Cardiac muscle cell (in vitro differentiated cells and primary cell): ENCODE measurements at places on chromosomes 3 and 15. TPM values are rescaled to one million over a fixed set of nuclear protein-coding genes. Genes with fewer than 3 reads are reported as not detected.
A peak's percentile ranks its signal among the peaks of the same experiment; 100 is the strongest.

The EFHB gene
- total RNA-seq, result 0.15 and 1.0 TPM in 2 replicates

The PPARG gene
- total RNA-seq, result 0.32 and 0.45 TPM in 2 replicates

The ALPK3 gene
- total RNA-seq, result 44.6 and 52.1 TPM in 2 replicates

The GOLGA6C gene
- 0.07 and 0.09 TPM in 2 replicates for total RNA-seq

The SLC24A5 gene
- total RNA-seq, result not detected in 2 replicates

The PRSS50 gene
- 3.2 and 4.1 TPM in 2 replicates for total RNA-seq

GRCh38 chr15:57522148-57522547 is 69.6 kb upstream of the MYZAP start:
- DNase-seq, result no peak

DNA sequence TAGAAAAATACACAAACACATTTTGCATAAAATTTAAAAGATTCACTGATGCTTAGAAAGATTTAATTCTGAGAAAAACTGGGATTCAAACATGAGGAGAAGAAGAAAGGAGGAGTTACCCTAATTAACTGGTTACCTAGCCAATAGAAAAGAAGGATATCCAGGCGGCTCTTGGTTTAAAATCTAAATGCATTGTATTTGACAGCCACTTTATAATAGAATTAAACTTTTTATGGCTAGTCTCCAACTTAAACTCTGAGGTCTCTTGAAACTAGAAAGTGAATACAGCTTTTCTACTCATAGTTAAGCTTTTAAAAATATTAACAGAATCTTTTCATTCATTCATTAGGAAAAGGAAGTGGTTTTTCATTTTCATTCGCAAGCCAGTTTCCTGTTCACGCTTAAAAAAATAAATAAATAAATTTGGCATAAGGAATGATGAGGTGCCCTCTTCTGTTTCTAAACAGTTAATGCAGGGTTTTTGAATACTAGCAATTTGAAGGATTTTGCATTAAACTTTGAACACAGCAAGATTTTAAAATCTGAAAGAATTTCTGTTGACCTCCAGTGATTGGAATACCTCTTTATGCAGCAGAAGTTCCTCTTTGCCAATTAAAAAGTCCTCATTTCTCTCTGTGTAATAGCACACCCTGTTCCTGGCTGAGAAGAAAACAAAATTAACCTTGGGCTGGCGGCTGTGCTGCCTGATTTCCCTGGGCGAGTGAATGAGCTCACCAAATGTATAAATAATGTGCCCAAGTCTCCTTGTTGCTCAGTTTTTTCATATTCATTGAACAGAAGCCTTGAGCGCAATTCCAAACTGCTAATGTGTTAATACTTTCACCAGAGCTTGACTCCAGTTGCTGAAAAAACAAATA is 105.1 kb downstream of the ZMAT3 start:
- peak; percentile 57 for DNase-seq

- no peak for DNase-seq
Measured at GRCh38 chr3:155970398-155970797, 99.9 kb downstream of the GMPS start.

DNA sequence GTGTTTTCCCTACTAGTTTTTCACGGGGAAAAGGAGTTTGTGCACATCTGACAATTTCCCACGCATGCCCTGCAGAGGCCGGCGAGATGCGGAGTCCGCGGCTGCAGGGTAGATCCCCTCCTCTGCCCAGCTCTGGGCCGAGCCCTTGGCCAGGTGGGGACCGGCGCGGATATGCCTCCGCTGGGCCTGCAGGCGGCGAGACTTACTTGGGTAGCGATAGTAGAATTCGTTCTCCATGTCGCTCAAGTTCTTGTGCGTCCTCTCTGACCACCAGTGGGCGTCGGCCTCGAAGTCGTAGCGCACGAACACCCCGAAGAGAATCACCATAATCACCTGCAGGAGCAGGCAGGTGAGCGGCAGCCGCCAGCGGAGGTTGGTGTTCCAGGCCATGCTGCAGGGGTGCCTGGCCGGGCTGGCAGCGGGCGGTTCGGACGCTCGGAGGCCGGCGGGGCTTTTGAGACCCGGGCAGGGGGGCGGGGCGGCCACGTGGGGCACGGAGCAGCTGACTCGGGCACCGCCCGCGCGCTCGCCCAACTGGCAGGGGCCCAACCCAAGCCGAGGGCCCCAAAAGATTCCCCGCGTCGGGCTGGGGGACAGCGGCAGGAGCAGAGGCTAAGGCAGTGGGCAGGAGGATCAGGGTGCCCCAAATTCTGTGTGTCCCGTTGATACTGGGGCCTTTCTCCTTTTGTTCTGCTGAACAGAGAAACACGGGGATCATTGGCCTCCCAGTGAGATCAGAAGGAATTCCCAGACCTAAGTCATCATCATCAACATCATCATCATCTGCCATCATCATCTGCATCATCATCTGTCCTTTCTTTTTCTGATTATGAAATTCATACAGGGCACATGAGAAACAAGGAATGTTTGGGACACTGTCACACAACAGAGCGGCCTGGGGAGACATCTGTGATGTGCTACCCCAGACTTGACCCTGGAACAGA is at the start of gene RHCG:
Gene RHCG, minus strand, starts transcription at position 429 of the 944 bp plus-strand sequence. Its CDS starts 39 bp downstream, at position 390.
- peak; percentile 60 for DNase-seq

DNA sequence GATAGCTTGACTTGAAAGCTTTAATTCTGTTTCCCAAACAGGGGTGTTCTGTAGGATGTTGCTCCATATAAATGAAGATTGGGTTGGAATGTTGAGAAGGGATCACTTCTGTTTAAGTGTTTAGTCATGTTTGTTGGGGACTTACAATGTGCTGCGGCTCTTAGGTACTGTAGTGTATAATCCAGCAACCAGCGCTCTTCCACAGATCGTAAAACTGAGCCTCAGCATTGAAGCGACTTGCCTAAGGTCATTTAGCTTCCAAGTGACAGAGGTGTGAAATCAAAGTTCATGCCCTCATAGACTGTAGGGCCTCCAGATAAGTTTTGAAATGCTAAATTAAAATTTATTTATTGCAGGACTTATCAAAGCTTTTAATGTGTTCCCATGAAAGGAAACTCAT is 1.8 kb downstream of the MKRN2 start:
- no peak for DNase-seq

- DNase-seq, result no peak
Measured at GRCh38 chr15:94674296-94674695, 442.9 kb downstream of the MCTP2 start.

GRCh38 chr15:56014677-56015076 is 21.3 kb upstream of the NEDD4 start:
- DNase-seq, result no peak

DNA sequence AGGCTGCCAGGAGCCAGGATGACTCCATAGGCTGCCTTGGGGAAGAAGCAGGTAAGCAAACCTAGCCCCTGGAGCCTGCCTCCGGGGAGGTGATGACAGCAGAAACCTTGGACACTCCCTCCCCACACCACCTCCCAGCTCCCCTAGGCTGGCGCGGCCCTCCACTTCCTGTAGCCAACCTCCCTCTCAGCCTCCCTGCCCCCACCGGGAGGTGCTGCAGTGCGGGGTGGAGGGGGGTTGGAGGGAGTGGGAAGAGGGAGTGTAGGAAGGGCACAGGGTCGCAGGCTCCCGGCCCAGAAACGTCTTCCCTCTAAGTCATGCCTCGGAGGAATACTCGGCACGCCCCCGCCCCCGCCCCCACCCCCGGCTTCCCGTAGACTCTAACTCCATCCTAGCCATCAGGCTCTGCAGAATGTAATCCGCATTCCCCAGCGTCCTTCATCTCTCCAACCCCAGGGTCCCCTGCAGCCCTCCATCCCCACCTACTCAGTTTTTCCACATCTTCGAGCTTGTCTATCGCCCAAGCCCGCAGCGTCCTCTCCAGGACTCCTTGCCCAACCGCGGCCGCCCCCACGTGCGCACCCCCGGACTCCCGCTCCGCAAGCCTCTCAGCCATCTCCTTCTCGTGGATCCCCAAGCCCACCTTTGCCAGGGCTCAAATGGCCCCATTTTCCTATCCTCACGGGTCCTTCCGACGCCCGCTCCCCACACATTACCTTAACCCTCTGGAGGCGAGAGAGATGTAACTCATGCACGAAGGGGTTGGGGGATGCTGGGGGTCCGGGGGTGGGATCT is 528 bp downstream of the LPCAT4 start:
- peak; percentile 90 for DNase-seq

DNA sequence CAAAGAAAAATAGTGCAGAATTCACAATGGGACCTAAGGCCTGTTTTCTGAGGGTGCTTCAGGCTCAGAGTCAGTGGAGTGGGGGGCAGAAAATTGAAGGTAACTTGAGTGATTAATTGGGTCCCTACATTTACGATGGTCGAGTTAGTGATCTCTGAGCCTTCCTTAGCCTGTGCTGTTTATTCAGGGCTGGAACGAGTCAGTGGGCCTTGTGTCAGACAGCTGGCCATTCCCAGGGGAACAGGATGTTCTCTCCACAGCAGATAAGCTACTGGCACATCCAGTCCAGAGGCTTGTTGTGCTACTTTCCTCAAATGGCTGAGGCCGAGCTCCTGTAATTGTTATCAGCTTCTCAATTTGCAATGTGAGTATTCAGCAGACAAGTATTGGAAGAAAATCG is 29.2 kb upstream of the CNTN3 start:
- peak; percentile 11 for DNase-seq

- no peak for DNase-seq
Measured at GRCh38 chr3:27342267-27342666, 26.9 kb downstream of the NEK10 start.

GRCh38 chr15:83105440-83105839 is 2.0 kb upstream of the TM6SF1 start:
- DNase-seq, result no peak

DNA sequence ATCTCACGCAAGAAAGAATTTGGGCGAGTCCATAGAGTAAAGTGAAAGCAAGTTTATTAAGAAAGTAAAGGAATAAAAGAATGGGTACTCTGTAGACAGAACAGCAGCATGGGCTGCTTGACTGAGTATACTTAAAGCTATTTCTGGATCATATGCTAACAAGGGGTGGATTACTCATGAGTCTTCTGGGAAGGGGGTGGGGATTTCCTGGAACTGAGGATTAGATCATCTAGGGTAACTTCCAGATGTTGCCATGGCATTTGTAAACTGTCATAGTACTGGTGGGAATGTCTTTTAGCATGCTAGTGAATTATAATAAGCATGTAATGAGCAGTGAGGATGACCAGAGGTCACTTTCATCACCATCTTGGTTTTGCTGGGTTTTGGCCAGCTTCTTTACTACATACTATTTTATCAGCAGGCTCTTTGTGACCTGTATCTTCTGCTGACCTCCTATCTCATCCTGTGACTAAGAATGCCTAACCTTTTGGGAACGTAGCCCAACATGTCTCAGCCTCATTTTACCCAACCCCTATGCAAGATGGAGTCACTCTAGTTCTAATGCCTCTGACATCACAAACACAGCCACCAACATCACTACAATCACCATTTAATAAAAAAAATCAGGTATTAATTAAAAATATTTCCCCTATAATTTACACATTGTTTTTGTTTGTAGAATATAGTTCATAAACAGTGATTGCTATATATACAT is 890.7 kb upstream of the EPHA6 start:
- DNase-seq, result no peak
